Adrenal gland (tissue), 19 donors: ENCODE measurements at places on chromosomes 1 and 21. TPM values are rescaled to one million over a fixed set of nuclear protein-coding genes. Genes with fewer than 3 reads are reported as not detected.

- no peak for DNase-seq
Observed at GRCh38 chr1:72117621-72118020, 164.7 kb downstream of the NEGR1 start.

DNA sequence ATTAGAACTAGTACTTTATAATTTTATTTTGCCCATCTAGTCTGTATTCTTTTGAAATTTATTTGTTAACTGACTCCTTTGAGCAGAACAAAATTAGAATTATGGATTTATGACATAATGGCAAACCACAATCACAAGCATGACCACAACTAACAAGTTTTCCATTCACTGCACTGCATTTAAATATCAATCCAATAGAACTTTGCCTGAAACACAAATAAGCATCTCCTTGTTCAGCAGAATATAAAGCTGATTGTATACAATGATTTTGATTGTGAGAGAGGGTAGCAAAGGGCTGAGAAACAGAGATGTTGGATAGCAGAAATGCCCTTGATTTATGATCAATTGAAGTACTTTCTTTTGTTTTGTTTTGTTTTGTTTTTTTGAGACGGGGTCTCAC lies 495.5 kb upstream of the RGS18 start:
- DNase-seq, result no peak

DNA sequence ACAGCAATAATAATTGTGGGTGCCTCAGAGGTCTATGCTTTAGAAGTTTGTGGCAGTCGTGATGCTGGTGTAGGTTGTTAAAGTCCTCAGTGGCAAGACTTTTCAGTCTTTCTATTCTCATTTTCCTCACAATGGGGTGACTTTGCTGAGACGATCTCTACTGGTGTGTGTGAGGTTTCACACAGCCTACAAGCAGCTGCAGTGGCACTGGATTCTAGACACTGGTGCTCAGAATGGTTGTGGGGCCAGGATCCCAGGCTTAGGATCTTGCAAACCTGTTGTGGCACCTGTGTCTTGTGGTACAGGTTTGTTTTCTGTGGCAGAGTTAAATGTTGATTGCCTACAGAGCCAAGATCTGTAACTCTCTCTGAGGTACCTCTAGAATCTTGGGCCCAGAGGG lies 581.2 kb downstream of the PTPRC start:
- DNase-seq, result no peak

- no peak for DNase-seq
Observed at GRCh38 chr1:203324105-203325025, 19.0 kb downstream of the BTG2 start.

- DNase-seq, result no peak
Observed at GRCh38 chr1:19348441-19349198, 36.5 kb downstream of the SLC66A1 start.

- DNase-seq, result no peak
Observed at GRCh38 chr1:55955016-55955621, 624.2 kb downstream of the PLPP3 start.

- no peak for DNase-seq
Observed at GRCh38 chr1:240122639-240123613, 31.2 kb downstream of the FMN2 start.

DNA sequence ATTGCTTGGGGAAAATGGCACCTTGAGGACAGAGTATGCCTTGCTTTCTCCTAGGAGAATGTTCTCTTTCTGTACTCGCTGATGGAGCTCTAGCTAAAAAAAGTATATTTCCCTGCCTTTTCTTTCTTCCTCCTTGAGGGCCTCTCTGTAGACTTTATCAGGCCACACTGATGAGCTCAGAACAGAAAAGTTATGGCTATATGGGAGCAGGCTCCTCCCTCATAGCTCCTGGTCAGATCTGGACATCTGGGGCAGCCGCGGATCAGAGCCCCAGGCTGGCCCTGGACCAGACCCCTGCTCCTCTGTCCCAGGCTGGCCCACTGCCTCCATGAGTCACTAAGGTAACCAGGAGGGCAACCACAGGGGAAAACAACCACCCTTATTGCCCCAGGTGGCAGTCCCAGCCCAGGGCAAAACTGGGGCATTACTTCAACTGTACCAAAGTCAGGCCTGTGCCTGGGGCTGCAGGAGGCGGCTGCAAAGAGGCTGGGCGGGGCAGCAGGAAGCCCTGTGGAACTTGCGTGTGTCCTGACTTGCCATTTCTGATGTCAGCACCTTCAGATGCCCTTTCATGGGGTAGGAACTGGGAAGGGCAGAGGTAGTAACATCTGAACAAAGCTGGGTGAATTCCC lies 26.3 kb upstream of the ZNF648 start:
- no peak for DNase-seq

GRCh38 chr1:82844447-82844846 lies 1043.7 kb downstream of the ADGRL2 start:
- no peak for DNase-seq

The KRTAP11-1 gene
- total RNA-seq, result not detected

The F13B gene
- total RNA-seq, result not detected

The PDC gene
- not detected for total RNA-seq

The RAP1GAP gene
- total RNA-seq, result 75.6 TPM

The GBP4 gene
- 10.7 TPM for total RNA-seq
